ENCODE measurements at places on chromosomes 7 and 10. TPM values are rescaled to one million over a fixed set of nuclear protein-coding genes. Genes with fewer than 3 reads are reported as not detected.

Gene VENTX
- total RNA-seq = not detected

Gene ITPRID1
- total RNA-seq = not detected

Gene JAKMIP3
- total RNA-seq = not detected

Gene SUN3
- total RNA-seq = not detected

Gene CPXM2
- total RNA-seq = under 0.01 TPM

Measured in hair follicular keratinocyte (primary cell).